Stimulated activated CD4-positive, alpha-beta T cell treated with anti-CD3 and anti-CD28 coated beads, TNF-alpha, amount 100 ng/mL, for 24 hours (primary cell): ENCODE measurements at places on chromosomes 4 and X.

DNA sequence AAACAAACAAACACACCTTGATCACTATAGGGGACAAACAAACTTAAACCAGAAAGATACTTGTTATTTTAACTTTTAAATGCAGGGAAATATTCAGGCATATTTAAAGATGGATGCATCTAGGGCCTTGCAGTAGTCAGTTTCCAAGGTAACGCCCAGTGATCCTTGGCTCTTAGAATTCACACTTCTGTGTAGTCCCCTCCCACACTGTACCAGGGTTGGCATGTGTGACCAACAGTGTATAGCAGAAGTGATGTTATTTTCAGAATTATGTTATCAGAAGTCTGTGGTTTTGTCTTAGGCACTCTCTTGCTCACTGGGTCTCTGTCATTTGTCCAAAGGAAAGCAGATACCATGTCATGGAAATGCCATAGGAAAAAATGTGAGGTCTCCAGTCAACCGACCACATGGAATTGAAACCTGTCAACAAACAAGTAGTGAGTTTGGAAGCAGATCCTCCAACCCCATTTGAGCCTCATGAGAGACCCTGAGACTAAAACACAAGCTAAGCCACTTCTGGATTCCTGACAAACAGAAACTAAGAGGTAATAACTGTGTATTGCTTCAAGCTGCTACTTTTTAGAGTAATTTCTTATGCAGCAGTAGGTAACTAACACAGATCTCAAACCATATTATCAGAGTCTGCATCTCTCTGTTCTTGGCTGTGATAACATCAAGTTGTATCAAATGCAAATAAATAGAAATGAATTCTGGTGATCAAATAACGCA is 670.3 kb downstream of the KCTD8 start:
- no peak for DNase-seq

DNA sequence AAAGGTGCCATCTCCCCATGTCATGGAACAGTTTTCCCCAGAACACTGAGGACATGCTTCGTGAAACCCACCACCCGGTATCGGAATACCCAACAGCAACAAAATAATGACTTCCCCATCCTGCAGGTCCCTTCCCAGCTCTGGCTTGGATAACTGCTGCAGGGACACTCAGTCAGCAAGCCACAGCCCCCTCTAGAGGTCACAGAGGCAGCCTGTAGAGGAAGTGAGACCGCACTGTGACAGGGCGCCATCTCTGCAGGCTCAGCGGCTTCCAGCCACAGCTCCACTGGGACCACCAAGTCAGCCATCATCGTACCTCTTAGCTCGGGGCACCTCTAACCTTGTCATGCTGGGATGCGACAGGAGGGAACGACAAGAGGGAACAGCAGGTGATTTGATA is 315.9 kb downstream of the LDB2 start:
- DNase-seq = no peak

GRCh38 chr4:80587871-80588385 is 252.4 kb downstream of the CFAP299 start:
- no peak for DNase-seq

GRCh38 chr4:6988016-6988715 is 55.0 kb upstream of the TADA2B start:
- DNase-seq = no peak

- DNase-seq = peak; percentile 31
These were observed 63.4 kb downstream of the NFKB1 start for GRCh38 chr4:102564399-102565059.

- DNase-seq = peak; percentile 6
These were observed 105.6 kb downstream of the HNRNPD start for GRCh38 chr4:82268050-82268825.

DNA sequence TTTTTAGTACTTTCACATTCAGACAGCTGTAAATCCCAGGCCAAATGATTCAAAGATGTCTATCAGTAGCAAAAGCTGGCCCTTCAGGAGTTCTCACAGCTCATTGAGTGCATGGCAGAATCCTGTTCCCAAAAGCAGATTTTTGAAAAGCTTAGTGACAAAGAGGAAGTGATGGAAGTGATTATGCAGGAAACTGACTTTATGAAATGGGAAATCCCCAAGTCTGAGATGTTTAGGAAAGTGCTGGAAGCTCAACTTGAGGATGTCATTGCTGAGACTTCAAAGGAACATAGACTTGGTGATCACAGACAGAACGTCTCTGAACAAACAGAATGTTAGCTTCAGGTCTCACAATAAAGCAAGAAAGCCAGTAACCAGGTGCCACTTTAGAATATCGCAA is 51.0 kb upstream of the CFAP47 start:
- DNase-seq = no peak

- no peak for DNase-seq
These were observed 549 bp upstream of the GLRB start for GRCh38 chr4:157075401-157075800.

- DNase-seq = no peak
These were observed 18.8 kb downstream of the FRYL start for GRCh38 chr4:48761286-48761685.

DNA sequence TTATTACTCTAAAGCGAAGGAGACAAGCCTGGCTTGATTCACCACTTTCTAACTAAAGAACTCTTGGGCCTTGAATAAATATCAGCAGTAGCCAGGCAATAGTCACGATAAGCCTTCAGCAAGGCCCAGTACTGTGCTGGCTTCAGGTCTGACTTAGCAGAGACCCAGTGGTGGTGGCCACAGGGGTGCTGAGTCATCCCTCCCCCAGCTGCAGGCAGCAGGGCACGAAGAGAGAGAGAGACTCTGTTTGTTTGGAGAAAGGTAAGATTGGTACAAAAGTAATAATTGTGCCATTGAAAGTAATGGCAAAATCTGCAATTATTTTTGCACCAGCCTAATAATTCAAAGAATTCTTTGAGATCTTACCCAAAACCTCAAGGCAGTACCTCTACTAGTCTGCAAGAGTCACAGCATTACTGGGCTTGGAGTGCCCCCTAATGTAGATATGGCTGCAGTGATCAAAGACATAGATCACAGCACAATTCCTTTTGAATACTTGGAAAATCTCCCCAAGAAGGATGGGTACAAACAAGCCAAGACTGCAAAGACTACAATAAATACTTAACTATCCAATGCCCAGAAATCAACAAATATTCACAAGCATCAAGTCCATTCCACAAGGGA is 159.5 kb upstream of the USP38 start:
- DNase-seq = no peak

GRCh38 chrX:140318296-140318695 is 186.6 kb downstream of the SOX3 start:
- DNase-seq = no peak

DNA sequence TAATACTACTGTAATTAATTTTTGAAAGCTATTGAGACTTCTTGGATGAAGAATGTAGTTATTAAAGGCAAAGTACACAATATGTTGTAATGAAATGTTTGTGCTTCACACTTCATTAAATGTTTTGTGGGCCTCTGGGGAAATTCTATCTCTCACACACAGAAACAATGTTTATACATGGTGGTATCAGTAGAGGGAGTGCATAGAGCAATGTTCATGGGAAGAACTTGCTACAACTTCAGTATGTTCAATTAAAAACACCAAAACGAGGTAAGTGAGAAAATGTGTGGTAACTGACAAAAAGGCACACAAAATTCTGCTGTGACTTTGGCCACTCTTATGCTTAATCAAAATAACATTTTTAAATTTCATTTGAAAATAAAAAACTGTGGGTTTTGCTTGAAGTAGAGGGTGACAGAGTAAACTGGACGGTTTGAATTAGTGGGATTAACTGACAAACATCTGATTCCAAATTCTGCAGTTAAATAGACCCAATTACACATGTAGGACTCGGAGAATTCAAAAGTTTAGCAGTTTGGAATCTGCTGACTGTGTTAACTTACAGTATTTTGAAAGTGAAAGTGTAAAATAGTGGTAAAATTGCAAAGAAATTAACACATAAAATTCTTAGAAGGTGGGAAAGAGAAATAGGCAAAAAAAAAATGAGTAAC is 111.4 kb upstream of the TTC29 start:
- no peak for DNase-seq

GRCh38 chrX:109384699-109385098 is 97.2 kb downstream of the GUCY2F start:
- no peak for DNase-seq

GRCh38 chrX:22345884-22346283 is 73.2 kb downstream of the CBLL2 start:
- DNase-seq = no peak

DNA sequence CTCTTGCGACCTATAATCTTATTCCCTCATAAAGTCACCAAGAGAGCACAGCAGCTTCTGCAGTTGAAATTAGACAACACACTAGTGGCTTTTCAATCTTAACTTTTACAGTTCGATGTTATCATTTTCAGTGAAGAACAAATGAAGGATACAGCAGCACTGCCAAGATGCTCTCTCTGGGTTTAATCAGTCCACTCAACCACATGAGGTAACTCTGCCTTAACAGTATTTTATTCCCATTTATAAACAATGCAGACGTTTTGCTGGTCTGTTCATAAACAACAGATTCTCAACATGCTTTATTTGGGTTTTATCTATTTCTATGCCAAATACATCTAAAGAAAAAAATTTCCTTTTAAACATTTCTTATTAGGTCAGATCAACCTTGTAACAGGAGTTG is 646.0 kb upstream of the FAM241A start:
- no peak for DNase-seq

DNA sequence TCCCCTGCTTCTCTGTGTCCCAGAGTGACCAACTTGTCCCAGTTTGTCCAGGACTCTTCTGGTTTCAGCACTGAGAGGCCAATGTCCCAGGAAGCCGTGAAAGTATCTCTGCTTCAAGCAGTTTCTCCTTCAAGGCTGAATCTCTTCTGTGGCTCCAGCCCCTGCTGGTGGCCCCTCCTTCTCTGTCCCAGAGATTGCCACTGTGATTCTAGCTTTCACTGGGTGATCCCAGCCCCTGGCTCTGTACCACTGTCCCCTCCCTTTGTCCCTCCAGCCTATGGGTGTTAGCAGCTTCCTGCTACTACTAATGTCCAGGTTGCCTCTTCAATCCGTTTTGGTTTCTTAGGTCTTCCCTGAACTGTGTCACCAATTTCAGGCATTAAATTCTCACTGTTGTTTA is 70.5 kb downstream of the SOX3 start:
- no peak for DNase-seq

DNA sequence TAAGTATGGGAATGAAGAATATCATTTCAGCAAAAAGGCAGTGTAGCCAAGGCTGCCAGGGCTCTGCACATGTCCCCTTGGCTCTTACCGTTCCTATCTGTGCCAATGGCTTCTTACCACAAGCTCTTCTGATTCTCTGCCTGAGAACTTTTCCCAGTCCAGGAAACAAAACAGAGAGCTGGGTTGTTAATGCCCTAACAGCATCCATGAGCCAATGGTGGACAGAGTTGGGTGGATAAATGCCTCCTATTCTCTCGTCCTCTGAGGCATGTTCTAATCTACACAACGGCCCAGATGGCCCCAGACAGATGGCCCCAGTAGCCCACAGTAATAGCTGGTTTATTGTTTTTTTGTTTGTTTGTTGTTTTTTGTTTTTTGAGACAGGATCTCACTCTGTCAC is 28.0 kb downstream of the SCD5 start:
- no peak for DNase-seq

GRCh38 chr4:185700048-185700447 is 111.9 kb downstream of the SORBS2 start:
- DNase-seq = no peak

- no peak for DNase-seq
These were observed 311.5 kb downstream of the TENM3 start for GRCh38 chr4:182554736-182555135.

DNA sequence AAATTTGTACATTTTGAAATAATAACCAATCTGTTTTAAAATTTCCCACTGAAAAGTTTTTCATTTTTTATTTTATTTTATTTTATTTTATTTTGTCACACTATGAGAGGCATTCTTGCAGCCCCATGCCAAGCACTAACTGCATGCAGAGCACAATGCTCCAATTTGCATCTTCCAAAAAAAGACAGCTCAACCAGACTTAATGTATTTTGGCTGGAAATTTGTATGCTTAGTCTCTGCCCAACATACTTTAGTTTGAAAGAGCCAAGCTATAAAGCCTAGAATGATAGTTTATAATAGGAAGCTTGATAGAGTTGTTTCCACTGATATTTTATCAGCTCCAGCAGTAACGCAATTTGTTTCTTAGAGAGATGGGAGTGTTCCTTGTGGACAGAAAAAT is 235.5 kb downstream of the GALNTL6 start:
- no peak for DNase-seq

GRCh38 chr4:23909671-23910070 is 19.8 kb upstream of the PPARGC1A start:
- no peak for DNase-seq

- no peak for DNase-seq
These were observed 757.0 kb downstream of the TRAM1L1 start for GRCh38 chr4:116328261-116328860.
